Naive thymus-derived CD4-positive, alpha-beta T cell (primary cell): ENCODE measurements at places on chromosomes 6 and 20.

- DNase-seq = no peak
Measured at GRCh38 chr6:1047981-1048541, 263.8 kb upstream of the FOXQ1 start.

DNA sequence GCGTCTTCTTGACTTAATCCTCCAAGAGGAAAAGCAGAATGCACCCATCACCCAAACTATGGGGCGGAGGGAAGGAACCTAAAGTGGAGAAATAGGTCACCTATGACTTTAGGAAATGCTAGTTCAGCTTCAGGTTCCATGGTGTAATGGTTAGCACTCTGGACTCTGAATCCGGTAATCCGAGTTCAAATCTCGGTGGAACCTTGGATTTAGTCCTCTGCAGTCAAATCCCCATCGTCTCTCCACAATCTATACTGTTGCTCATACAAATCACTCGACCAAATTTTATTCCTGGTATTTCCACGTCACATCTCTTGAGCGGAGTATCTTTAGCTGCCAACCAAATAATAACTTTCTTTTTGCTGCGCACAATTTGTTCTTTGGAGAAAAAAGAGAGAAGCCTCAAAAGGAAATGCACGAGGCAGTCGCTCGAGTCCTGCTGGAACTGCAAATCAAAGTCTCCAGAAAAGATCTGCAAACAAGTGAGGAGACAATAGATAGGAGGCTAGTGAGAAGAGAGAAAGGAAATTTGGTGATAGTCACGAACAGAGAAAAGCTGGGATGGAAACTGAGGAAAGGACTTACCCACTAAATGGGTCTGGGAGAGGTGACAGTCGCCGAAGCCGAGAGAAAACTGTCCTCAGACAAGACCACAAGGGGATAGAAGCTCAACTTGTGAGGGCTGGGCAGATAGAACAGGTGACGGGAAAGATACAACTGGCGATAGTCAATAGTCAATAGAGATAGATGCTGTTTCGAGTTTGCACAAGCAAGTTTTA, 16.6 kb downstream of the POM121L2 start:
- no peak for DNase-seq

GRCh38 chr6:67558985-67559384, 1076.1 kb upstream of the ADGRB3 start:
- DNase-seq = no peak

GRCh38 chr20:48750941-48751635, 76.7 kb downstream of the PREX1 start:
- DNase-seq = no peak

DNA sequence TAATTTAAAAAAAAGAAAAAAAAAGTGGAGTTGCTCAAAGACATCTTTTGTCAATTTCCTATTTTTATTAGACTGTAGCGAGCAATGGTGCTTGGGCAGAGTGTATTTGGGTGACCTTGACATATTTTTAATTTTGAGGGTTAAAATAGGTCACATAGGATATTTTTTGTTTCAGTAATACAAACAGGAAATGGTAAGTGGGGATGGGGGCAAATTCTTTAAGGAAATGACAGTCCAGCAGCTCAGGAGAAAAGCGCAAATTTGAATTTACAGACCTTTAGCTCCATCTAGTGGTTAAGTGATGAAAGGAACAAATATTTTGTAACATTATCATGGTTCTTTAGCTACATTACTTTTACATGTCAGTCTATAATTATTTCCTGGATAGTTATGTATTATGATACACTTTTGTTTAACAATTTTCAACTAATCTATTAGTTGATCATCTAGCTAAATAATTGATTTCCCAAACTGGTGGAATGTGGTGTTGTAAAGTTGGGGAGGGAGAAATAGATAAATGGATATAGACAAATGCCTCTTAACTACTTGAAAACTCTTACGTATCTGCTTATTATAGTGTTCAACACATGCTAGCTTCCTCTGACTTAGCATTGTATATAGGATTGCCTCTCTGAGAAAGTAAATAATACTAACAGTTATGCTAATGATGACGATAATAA, 10.0 kb downstream of the CITED2 start:
- DNase-seq = peak; percentile 74

GRCh38 chr6:143679041-143679440, 1.3 kb downstream of the PHACTR2 start:
- peak; percentile 14 for DNase-seq

DNA sequence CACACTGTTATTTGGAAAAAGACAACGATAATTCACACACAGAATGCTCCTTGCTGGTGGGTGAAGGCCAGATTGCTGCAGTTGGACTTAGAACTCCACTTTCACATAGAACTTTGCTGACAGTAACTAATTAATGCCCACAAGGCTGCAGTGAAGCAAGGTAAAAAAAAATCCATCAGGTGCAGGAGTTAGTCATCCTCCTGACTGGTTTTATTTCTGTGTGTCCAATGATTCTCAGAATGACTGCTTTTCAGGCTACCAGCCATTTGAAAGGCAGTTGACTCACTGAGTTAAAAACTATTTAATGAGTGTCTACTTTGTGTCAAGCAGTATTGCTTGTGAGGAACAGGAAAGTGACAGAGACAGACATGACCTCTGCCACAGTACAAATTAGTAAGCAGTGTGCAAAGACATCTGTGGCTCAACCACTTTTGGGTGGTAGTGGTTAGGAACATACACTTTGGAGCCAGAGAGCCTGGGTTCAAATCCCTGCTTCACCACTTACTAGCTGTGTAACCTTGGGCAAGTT, 41.9 kb downstream of the ELOVL5 start:
- DNase-seq = no peak

- DNase-seq = no peak
Measured at GRCh38 chr6:101294676-101295075, 98.8 kb upstream of the GRIK2 start.

- no peak for DNase-seq
Measured at GRCh38 chr6:109867970-109868358, 110.1 kb upstream of the GPR6 start.

DNA sequence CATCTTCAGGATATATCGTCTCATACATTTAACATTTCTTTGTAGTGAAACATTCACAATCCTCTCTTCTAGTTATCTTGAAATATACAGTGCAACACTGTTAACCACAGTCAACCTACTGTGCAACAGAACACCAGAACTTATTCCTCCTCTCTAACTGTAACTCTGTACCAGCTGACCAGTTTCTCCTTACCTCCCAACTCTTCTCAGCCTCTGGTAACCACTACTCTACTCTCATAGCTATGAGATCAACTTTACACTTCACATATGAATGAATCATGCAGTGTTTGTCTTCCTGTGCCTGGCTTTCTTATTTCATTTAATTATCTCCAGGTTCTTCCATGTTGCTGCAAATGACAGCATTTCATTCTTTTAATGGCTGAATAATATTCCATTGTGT, 337.6 kb downstream of the BTBD9 start:
- DNase-seq = no peak

- peak; percentile 22 for DNase-seq
Measured at GRCh38 chr6:105484238-105485161, 81.6 kb upstream of the PREP start.

DNA sequence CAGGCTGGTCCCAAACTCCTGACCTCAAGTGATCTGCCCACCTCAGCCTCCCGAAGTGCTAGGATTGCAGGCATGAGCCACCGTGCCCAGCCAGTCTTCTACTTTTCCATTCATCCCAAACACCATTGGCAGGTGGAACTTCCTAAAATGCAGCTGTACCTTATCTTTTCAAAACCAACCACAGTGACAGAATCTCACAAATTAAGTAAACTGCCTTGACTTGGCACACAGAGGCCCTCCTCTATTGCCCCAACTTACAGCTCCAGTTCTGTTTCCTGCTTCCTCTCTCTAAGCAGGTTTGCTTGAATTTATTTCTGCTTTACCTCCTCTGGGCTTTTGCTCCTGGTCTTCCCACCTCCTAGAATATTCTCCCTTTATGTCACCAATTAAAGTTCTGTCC, 7.6 kb downstream of the MYB start:
- DNase-seq = no peak

GRCh38 chr6:77457720-77458349, 5.5 kb downstream of the HTR1B start:
- DNase-seq = no peak

DNA sequence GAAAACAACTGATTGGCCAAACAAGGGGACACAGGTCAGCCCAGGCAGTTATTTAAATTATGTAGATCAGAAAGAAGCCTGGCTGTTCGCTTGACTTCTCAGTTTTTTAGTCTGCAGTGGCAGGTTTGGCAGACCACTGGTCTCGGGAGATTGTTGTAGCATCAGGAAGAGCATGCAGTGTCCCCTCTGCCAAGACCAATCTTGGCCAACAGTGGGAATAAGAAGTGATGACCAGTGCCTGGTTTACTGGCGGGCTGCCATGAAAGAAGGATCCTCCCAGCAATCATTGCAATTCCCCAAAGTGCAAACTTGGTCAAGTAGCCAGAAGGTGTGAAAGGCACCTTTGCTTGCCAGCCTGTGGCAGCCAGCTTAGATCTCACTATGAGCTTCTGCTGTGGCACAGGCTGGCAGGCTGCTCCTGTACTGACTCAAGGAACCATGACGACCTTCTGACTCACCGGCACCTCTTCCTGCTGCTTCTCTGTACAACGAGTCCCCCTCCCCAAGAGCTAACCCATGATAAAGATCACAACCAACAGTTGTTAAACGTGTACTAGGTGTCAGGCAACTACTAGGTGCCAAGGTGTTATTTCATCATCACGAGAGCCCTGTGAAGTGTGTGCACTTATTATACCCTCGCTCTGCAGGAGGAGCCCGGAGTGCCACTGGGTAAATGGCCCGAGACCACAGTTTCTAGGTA, 76.8 kb upstream of the DUSP22 start:
- DNase-seq = no peak

DNA sequence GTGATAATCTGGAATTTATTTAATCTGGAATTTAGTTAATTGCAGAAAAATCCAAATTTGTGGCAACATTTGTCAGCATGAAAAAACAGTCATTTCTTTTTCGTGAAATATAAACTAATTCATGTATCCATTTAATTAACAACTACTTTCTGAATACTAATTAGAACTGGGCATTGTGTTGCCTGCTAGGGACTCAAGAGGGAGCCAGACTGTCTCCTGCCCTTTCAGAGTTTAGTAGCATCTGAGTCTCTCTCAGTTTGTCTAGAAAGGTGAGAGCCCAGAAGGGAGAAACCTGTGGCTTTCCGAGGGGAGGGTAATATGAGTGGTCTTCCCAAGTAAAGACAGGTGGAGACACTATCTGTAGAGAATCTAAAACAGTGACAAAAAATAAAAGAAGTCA, 210.9 kb upstream of the HDDC2 start:
- DNase-seq = no peak

DNA sequence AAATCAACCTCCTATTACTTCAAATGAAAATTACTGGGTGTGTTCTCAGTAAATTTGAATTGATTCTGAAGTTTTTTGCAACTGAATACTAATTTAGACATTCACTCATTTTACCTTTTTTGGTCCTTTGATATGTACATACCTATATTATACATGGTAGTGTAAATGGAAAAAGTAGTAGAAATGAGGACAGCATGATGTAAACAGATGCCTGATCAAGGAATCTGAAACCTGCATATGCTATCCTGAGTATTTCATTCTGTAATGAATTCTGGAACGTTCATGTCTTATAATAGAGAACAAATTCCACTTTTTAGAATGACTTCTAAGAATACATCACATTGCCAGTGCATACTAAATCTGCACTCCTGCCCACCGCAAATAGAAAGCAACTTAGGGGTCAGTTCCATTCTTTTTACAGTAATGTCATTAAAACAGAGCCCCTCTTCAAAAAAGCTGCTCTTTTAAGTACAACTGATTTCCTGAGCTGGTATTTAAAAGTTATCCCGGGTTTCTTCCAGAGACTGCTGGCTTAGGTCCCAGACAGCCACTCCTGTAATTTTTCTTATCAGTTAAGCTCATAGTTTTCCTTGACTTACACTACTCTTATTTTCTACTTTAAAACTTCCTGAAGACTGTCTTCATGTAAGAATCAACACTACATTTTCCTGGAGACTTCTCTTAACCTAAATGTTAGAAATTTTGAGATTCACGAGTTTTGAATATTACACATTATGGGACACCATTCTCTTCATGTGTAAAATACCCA, 48.4 kb downstream of the MAP3K7 start:
- DNase-seq = no peak

- DNase-seq = no peak
Measured at GRCh38 chr6:20540683-20541082, 6.4 kb downstream of the CDKAL1 start.

DNA sequence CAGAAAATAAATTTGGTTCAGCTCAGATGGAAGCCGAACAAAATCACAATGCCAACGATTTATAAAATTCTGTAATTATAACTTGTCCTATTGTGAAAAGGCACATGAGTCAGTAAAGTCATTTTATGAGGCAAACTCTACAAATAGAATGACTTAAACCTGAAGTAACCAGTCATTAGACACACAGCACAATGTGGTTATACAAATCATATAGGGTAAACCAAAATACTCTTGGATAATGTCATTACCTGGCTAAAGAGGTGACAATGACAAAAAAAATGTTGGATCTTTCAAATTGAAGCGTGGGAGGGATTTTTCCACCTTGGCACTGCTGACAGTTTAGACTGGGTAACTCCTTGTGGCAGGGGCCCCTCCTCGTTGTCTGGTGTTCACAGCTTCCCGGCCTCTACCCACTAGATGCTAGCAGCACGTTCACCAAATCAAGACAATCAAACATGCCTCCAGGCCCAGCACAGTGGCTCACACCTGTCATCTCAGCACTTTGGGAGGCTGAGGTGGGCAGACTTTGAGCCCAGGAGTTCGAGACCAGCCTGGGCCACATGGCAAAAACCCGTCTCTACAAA, 5.0 kb downstream of the ANKRD60 start:
- no peak for DNase-seq

DNA sequence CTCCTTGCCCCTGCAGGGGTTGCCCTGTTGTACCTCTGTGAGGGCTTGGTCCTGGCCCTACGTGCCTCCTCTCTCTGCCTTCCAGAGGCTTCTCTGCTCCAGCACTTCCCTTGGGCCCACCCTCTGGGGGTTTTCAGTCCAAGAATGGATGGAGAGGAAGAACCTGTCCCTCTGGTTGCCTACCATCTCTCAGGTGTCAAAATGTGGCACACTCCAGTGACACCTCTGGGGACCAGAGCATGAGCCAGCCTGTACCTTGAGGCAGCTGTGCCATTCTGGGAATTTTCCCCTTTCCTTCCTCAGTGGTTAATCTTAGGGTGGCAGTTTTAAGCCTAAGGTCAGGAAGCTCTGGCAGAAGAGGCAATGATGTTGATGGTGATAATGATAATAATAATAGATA, 115.2 kb upstream of the ARMC2 start:
- no peak for DNase-seq

DNA sequence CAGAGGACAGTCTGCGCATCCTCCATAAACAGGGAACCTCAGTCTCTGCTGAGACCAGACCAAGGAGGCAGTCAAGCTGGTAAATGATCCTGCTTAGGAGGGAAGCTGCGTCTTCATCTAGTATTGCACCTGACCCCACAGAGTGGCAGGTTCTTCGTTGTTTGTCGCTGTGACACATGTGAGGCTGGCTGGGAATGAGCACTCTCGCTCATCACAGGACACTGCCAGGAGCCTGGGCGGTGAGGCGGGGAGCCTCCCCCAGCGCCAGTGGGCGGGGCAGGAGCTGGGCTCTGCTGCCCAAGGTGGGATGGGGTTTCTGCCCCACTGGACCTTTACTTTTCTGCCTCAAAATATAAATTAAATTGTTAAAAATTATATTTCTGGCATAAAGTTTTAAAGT, 48.4 kb upstream of the SYNDIG1 start:
- DNase-seq = no peak
